ENCODE measurements at places on chromosomes 6 and 20.

GRCh38 chr20:8526610-8527009, 394.5 kb downstream of the PLCB1 start:
- DNase-seq: no peak

DNA sequence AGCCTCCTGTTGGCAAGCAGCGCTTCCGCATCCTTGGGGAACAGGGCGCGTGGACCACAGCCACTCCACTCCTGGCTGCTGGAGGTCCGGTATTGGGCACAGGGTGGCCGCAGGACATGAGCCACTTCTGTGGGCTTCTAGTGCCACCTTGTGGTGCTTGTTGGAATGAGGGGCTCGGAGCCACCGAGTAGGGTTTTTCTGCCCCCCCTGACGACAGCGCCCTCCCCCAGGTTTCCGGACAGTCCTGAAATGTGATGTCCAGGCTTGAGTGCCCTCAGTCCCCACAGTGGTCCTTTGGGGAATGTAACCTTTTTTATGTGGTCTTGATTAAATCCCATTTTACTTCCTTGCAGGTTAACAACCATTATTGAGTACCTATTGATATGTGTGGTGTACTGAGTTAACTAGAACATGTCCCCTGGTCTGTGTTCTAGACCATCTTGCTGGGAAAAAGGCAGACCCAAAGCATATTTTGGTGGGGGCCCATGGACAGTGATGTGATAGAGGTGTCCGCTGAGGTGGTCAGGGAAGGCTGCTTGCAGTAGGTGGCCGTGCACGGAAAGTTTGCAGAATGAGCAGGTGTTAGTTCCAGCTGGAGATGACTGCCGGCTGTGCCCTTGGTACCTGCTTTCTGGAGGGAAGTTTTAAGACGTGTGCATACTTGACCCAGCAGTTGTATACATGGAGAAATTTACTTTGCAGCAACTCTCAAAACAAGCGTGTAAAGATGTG, 70.0 kb downstream of the PTPN1 start:
- DNase-seq: peak; percentile 32

DNA sequence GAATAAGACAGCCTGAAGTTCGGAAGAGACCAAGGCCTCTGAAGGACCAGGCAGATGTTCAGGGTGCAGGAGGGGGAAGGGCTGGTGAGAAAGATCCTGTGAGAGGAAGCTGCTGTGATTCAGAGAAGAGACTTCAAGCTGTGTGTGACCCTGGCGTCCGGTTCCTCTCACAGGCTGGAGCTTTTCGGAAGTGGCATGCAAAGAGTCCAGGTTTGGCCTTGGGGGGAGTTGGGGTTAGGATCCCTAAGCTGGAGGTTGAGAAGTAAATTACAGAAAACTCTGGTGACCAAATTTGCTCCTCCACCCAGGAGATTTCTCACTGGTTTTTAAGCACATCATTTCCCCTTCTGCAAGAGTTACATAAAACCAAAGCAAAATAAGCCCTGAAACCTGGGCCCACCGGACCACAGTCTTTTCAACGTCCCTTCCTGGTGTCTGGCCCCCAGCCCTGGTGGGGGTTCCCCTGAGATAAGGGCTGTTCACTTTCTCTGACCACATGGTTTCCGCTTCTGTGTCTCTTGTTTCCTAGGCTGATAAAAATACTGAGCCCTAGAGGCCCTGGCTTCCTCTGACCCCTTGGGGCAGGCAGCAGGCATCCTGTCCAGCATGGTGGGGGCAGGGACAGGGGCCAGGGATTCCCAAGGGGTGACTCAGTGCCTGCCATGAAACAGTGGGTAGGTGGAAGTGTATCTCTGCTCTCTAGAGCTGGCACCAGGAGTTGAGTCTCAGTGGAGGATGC, 12.0 kb upstream of the LTA start:
- no peak for DNase-seq

DNA sequence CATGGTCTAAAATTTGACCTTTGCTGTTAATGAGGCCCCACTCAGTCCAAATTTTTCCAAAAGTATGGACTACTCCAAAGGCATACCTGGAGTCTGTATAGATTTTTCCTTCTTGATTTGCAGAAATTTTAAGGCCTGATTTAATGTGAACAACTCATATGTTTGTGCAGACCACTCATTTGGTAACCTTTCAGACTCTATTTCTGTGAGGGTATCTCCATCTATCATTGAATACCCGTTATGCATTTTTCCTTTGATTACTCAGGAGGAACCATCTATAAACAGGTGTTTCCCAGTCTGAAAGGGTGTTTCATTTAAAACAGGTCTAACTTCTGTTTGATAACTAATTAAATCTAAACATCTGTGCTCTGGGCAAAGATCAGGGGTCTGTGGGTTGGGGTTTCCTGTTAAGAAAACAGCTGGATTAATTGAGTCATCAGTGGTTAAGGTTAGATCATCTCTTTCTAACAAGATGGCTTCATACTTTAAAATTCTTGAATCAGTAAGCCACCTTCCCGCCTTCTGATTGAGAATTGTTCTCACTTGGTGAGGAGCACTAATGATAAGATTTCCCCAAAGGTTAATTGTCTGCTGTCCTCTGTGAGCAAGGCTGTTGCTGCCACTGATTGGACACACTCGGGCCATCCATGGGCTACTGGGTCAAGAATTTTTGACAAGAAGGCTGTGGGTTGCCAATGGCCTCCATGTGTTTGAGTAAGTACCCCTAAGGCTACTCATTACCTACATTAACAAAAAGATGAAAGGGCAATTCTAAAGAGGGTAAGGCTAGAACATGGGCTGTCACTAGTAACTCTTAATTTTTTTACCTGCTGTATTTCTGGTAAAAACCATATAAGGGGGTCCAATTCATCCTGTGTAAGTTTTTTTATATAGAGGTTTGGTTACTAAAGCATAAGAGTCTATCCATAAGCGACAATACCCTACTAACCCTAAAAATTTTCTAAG, 24.1 kb downstream of the HLA-B start:
- no peak for DNase-seq

DNA sequence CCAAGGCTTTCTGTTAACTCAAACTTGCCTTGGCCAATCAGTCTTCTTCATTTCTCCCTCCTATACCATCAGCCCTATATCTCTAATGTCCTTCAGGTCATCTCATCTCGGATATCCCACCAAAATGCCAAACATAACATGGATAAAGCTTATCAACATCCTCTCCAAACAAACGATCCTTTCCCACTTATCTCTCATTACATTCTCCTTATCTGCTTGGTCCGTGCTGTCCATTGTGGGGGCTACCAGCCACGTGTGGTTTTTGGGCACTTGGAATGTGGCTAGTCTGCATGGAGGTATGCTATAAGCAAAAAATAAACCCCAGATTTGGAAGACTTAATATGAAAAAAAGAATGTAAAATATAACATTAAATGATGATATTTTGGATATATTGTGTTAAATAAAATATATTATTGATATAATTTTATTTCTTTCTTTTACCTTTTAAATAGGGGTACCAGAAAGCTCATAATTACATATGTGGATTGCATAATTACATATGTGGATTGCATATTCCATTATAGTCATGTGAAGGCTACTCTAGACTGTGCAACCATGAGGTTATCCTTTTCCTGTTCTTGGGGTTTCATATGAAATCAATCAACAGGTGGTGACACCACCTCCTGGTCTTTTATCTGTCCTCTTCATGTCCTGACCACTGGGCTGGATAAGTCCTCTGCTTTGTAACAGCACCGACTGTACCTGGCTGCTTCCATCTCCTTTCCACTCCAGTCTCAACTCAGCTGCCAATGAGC, 123.0 kb downstream of the CD83 start:
- DNase-seq: no peak

DNA sequence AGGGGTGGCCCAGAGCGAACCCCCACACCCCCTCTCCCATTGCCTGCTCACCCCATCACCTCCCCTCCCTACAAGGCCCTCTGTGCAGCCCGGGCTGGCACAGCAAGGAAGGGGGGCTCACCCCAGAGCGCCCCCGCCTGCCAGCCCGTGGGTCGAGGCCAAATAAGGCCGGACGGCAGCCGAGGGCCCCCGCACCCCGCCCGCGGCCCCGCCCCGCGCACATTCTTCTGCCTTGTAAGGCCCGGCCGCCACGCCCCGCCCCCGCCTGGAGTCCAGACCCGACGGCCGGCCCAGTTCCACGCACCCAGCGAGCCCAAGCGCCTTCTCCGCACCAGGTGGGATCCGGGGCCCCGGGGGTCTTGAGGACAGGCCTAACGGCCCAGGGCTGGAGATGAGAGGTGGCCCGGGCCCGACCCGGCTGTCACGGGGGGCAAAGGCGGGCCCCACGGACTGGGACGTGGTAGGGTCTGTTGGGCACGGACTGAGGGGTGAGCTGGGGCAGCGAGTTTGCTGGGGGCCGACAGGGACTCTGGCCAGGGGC, at the start of gene MYL9:
Gene MYL9, plus strand, starts transcription at position 293 of the 541 bp plus-strand sequence. CDS start 3,366 bp downstream, outside the sequence.
- no peak for DNase-seq

GRCh38 chr6:28167926-28168325, 26.2 kb downstream of the ZKSCAN8 start:
- DNase-seq: no peak

DNA sequence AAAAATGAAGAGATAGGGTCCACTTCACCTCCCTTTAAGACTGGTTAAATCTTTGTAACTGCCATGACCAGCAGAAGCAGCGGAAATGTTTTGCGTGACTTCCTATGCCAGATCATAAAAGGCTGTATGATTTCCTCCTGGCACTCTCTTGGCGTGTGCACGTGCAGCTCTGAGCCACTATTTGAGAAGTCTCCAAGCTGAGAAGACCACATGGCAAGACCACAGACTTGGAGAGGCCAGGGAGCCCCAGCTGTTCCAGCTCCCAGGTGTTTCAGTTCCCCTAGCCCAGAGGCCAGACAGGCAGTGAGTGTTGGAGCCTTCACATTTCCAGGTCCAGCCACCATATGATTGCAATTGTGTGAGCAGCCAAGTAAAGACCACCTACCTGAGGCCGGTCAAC, 259.3 kb upstream of the RIN2 start:
- DNase-seq: no peak

GRCh38 chr20:37777988-37778659, 84.3 kb downstream of the CTNNBL1 start:
- DNase-seq: no peak

DNA sequence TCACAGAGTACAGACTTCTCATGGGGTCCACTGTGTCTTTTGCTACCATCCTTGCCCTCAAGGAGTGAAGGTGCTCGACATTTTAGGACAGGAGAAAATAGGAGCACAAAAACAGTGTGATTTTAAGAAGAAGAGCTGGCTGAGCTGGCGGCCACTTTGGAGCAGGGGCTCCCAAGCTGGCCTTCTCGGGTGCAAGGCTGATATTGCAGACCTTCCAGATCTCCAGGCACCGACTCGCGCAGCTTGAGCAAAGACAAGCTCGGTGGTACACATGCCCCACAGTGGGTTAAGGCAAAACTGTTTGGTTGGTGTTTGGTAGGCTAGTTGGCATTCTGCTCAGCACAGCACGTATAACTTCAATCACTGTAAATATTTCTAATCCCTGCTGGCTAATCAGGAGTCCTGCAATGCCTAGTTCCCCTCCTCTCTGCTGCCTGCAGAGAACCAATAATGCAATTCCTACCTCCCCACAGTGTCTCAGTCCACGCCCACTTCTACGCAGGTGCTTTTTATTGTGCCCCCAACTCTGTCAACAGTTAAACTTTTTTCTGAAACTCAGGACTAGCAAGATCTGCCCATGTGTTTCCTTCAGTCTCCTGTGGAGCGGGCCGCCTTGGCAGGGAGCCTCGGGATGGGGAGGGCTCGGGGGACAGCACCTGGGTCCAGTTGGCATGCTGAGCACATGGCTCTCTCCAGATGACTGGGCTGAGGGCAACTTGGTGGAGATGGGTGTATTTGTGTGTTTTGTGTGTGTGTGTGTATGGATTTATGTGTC, 12.7 kb upstream of the SMOC2 start:
- no peak for DNase-seq

- DNase-seq: no peak
Measured at GRCh38 chr20:60697252-60697651, 554.8 kb upstream of the CDH4 start.

DNA sequence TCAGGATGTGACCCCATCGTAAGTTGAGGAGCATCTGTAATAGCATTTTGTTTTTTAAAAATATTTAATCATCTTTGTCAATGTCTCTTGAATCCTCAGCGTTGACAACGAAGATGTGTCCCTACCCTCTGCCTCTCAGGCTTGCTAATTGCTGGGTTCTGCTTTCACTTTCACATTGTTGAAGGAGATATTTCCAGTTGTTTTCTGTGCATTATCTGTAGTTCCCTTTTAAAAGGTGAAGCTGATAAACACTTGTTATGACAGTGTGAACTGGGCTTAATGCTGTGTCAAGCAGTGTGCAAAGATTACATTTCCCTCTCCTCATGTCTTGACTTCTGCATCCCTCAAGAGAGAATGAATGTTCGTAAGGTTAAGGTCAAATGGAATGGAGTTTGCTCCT, 54.9 kb downstream of the CSE1L start:
- no peak for DNase-seq

DNA sequence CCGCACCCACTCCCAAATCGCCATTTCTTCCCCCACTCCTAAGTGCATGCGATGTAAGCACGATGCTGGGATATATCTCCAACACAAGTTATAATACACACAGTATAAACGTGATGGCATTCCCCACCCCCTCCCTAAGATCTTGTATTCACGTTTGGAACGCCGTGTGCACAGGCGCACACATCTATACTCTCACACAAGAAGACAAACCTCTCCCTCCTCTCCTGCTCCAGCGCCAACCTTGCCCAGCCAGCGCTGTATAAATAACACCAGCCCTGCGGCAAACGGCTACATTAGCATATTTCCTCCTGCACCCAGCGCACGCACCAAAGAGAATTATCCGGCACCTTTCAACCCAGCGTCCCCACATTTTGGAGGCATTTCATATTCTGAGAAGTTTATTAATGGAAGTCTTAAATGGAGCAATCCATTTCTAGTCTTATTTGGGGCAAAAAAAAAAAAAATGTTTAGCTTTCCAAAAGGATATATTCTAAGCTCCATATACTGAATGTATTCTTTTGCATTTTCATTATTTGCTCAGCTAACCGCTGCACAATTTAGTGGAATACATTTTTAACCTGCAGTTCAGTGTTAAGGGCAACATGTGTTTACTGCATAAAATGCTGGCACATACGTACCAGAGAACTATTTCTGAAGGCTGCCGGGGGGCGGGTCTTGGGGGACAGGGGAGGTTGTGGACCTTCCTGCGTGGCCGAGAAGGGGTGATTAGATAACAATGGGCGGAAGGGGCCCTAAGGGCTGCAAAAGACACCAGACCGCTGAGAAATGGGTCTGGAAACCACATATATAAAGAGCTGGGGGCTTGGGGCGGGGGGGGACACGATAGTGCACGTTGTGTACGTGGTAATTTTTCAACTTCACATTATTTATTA, 1.1 kb upstream of the SLC22A23 start:
- no peak for DNase-seq

GRCh38 chr6:112311950-112312547, 35.1 kb upstream of the RFPL4B start:
- DNase-seq: no peak

GRCh38 chr6:118305081-118305480, 243.0 kb upstream of the PLN start:
- no peak for DNase-seq
